Activated naive CD8-positive, alpha-beta T cell treated with anti-CD3 and anti-CD28 coated beads for 36 hours (primary cell): ENCODE measurements at places on chromosomes 13 and 19. TPM values are rescaled to one million over a fixed set of nuclear protein-coding genes. Genes with fewer than 3 reads are reported as not detected.

Gene ATXN8OS
- not detected for total RNA-seq

GRCh38 chr13:110387451-110388107, 80.5 kb downstream of the COL4A2 start:
- peak; percentile 14 for DNase-seq

GRCh38 chr19:2076526-2076944, 19.6 kb downstream of the MOB3A start:
- DNase-seq = no peak

Gene ZNF253
- 16.6 TPM for total RNA-seq

GRCh38 chr19:15045506-15045905, 3.8 kb upstream of the CASP14 start:
- no peak for DNase-seq

DNA sequence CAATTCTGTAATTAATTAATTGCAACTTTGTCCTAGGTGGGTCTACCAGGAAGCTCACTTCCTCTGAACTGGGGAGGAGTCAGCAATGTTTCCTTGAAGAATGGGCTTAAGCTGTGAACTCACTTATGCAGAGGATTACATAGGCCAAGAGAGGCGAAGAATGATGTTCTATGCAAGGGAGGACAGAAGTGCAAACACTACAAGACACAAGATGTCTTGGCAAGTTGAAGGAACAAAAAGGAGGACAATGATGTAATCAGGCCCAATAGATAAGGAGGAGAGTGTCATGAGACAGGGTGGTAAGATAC, 275.9 kb downstream of the LHFPL6 start:
- no peak for DNase-seq
